ENCODE measurements at places on chromosomes 1 and 21.

GRCh38 chr1:218344814-218345672, at the start of gene TGFB2:
TGFB2 (plus strand) TSS chr1:218345336; CDS start chr1:218346702, 1,366 bp downstream.
- DNase-seq, result no peak

DNA sequence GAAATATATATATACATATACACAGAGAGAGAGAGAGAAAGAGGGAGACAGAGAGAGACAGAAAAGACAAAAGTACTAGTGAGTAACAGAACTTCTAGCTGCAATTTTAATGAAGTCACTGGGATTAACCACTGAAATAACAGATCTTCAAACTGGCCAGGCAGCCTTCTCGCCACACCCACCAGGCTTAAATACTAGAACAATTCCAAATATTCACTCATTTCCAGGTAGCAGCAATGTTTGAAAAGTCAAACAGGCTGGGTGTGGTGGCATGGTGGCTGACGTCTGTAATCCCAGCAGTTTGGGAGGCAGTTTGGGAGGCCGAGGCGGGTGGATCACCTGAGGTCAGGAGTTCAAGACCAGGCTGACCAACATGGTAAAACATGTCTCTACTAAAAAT, 5.2 kb downstream of the PRDX1 start:
- no peak for DNase-seq

GRCh38 chr21:14687268-14687625, 141.1 kb upstream of the SAMSN1 start:
- no peak for DNase-seq

- DNase-seq, result no peak
These were observed 244.2 kb upstream of the HOOK1 start for GRCh38 chr1:59570524-59570923.

DNA sequence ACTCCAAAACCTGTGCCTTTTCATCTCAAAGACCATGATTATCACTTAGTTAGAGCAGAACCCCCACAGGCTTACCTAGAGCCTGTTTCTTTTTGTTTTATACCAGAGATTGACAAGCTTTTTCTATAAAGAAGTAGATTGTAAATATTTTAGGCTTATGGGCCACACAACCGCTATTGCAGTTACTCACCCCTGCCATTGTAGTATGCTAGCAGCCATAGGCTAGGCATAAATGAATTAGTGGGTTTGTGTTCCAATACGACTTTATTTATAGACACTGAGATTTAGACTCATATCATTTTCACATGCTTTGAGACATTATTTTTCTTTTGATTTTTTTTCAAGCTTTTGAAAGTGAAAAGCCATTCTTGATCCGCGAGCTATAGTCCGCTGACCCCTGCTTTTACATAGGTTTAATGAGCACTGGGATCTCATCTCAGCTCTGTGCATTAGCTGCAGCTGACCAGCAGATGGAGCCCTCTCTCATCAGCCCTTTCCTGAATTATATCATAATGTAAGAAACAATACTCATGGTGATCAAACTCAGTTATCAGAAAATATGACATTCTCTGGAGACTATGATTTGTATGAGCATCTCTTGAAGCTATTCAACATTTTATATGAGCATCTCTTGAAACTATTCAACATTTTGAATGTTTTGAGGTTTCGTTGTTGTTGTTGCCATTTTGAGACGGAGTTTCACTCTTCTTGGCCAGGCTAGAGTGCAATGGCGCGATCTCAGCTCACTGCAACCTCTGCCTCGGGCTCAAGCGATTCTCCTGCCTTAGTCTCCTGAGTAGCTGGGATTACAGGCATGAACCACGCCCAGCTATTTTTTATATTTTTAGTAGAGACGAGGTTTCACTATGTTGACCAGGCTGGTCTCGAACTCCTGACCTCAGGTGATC, 111.9 kb upstream of the L1TD1 start:
- DNase-seq, result peak; percentile 3

DNA sequence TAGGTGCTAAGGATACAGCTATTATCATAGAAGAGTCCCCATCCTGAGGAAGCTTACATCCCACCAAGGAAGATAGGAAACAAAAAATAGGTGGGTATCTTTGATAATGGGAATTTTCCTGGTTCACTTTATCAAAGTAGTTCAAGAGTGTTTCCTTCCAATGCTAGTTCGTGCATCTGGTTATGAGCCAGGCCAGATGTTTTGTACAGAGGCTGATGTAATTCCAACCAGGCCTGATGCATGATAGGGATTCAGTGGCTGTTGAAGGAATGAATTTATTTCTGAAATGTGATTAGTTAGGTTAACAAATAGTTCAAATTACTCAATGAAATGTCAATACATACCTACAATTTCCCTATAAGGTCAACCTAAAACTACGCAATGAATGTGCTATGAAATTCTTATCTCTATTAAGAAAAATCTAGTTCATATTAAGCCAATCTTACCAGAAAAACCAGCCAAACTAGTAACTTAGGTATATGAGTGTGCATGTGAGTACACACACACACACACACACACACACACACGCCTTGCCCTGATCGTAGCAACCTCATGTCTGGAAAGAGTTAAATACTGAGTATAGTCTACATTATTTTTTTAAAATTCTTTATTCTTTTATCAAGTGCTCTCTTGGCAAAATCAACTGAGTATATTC, 9.5 kb upstream of the ZBTB18 start:
- DNase-seq, result no peak

GRCh38 chr1:24252185-24252780, 65.2 kb upstream of the IFNLR1 start:
- DNase-seq, result no peak
